ENCODE measurements at places on chromosomes 6 and 20.

DNA sequence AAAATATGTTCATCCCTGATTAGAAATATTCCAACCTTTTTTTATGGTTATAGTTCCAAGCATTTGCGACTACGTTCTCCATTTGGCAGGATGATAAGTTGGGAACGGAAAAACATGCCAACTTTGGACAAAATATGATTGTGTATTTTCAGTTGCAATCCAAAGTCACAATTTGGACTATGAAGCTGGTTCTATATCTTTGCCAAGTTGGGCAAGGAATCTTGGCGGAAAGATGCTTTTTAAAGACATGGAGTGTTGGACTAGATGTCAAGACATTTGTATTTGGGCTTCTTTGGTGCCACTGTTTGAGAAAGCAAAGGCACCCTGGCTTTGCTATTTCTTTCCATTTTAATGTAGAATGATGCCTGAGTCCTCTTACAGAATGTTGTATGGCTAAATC lies 33.3 kb upstream of the JAG1 start:
- DNase-seq, result no peak

DNA sequence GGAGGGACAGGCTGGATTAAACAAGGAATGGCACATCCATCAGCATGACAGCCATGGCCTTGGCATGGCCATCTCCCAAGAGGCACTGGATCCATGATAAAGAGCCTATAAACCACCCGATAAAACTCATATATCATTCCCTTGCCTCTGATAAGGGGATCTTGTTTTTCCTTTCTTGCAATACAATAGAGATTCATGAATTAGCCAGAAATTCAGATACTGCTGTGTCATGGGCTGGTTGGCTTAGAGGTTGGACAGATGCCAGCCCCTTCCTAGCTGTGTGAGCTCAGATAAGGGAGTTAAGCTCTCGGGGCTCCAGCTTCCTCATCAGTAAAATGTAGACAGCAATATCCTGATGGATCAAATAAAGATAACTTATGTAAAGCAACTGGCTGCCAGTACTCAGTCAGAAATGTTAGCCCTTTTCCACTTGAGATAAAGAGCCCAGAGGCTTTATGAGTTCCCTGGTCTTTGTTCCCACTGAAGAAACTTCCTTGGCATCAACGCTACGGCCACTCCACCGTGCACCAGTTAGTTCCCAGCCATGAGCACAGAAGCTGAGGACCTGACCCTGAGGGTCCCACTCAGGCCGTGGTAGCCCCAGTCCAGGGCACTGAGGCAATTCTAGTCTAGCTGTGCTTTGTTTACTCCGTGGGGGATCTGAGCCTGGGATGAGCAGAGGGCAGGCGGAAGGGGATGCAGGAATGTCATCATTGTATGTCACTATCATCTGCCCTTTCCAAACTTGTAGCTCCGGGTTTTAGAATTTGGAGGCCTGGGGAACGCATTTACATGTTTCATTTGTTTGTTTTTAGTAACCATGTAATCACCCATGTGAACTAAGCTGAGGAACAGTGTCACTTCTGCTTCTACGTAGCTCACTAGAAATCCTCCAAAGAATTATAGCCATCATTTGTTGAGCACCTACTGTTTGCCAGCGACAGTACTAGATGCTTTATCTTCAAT lies 67.2 kb upstream of the TBC1D7 start:
- no peak for DNase-seq

DNA sequence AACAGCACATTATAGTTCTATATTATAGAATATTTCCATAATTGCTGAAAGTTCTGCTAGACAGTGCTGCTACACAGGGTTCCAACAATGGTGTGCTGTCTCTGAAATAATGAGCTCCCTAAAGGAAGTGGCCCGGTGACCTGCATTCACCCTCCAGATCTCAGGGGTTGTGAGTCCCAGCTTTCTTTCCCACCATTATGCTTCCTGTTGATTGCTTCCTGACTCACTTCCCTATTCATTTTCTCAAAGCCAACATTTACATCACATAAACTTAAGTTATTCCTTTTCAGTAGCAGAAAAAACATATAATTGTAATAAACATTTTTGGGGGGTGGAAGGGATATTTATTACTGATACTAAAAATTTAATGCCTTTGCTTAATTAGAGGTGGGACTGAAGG lies 12.9 kb upstream of the CCN6 start:
- DNase-seq, result no peak

GRCh38 chr6:11968241-11968806 lies 43.8 kb upstream of the HIVEP1 start:
- no peak for DNase-seq

GRCh38 chr6:37696841-37697662 lies 631 bp downstream of the MDGA1 start:
- no peak for DNase-seq

DNA sequence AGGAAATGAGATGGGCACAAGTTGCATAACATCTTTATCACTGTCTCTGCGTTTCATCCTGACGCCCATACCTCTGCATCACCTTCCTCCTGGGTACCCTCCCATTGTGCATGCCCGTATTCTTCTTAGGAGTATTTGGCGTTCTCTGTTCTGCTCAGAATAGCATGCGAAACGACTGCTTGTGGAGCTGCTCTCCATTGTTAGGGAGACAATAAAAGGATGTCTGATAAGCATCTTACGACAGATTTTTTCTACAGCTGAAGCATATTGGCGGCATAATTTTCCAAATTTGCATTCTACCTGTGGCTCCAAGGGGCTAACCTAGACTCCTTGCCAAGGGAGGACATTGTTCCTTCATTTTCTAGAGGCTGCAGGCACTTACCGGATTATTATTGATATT lies 118.6 kb downstream of the EDN1 start:
- DNase-seq, result no peak

DNA sequence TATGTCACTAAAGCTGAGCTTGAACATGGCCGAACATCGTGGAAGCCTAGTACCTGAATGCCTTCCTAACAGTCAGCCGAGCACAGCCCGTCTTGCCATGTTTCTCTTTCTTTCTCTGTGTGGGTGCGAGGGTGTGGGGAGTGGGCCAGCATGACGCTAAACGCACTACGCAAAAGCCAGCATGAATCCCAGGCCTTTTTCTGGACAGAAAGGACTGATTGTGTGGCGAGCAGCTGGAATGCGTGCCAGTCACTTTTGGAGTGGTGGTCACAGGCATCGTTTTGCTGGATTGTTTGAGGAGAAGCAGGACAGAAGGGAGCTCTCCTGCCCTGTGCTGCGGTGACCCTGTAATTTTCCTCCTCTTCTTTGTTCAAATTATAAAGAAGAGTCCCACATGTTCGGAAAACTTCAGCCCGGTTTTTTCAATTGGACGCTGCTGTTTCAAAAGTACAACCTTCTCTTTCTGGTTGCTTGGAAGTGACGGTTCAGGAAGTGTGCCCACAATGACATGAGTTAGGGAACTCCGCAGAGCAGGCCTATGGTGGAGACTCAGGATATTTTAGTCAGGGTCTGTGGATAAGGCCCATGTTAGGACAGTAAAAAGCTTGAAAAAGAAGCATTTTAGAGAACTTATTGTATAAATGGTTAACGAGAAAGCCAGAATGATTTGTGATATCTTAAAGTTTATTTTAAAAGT lies 54.3 kb downstream of the PDE7B start:
- no peak for DNase-seq
